Body of pancreas (tissue), 4 donors: ENCODE measurements at places on chromosomes 3 and 15.

DNA sequence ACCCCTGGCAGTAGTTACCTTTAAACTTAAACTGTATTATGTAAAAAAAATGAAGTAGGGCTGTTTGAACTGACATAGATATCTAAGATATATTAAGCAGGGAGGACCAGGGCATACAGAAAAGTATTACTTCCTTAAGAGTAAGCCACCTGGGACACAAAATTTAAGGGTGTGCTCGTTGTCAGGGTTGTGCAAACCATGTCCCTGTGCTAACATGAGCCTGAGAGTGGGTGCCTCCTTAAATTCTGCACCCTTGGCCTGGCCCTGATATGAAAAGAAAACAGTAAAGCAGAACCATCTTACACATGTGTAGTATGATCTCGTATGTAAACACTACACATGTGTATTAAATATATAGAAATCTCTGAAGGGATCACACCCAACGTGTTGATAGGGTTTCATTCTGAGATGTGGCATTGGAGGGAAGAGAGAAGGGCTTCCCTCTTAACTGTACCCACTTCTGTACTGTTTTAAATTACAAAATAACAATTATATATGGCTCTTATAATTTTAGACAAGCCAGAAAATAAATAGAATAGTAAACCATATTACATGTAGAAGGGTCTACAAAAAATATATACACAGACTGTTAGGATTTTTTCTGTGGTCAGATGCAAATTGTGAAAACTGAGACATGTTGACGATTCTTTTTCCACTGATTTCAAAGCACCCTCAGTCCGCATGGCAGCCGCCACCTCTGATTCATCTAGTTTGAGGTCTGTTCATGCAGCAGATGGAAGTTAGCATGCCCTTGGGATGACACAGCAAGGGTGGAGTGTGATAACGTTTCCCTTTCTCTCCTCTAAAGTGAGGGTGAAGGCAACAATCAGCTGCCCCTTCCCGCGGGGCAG lies 400.8 kb upstream of the PROK2 start:
- H3K27me3 ChIP-seq: no peaks in the 10 kb centered on the region
- no peak overlapping the region for H3K4me3 ChIP-seq
- no peak overlapping the region for H3K27ac ChIP-seq
- DNase-seq: no peak
- H3K4me1 ChIP-seq: no peaks in the 10 kb centered on the region
- H3K36me3 ChIP-seq: no peaks in the 10 kb centered on the region

GRCh38 chr15:73464602-73465001 lies 21.6 kb downstream of the REC114 start:
- H3K27me3 ChIP-seq: no peaks in the 10 kb centered on the region
- H3K4me3 ChIP-seq: no peak overlapping the region
- no peak for DNase-seq
- no peaks in the 10 kb centered on the region for H3K4me1 ChIP-seq
- no peaks in the 10 kb centered on the region for H3K36me3 ChIP-seq
- no peak overlapping the region for H3K27ac ChIP-seq

DNA sequence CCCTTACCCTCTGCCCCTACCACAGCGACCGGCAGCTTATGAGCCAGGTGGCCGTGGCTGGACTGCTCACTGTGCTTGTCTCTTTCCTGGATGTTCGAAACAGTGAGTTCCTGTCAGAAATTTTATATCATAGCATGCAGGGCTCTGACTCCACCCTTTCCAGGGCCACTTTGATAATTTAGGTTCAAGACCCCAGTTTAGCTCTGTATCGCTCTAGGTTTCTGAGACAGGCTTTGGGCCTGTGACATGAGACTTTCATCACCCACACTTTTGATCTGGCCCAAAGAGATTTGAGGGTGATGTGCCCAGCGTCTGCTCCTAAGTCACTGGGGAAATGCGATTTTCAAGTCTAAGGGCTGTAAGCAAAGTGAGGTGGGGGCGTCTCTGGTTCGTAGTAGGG lies 6.5 kb upstream of the EIF4G1 start:
- no peak overlapping the region for H3K27ac ChIP-seq
- H3K4me3 ChIP-seq: no peak overlapping the region
- peaks cover 35% of the 10 kb centered on the region for H3K36me3 ChIP-seq
- DNase-seq: no peak
- H3K4me1 ChIP-seq: no peaks in the 10 kb centered on the region

GRCh38 chr15:44812029-44812517 lies 75.7 kb downstream of the TRIM69 start:
- H3K36me3 ChIP-seq: no peaks in the 10 kb centered on the region
- no peaks in the 10 kb centered on the region for H3K27me3 ChIP-seq
- peak overlapping the region; percentile 74 for H3K27ac ChIP-seq
- DNase-seq: peak; percentile 85

DNA sequence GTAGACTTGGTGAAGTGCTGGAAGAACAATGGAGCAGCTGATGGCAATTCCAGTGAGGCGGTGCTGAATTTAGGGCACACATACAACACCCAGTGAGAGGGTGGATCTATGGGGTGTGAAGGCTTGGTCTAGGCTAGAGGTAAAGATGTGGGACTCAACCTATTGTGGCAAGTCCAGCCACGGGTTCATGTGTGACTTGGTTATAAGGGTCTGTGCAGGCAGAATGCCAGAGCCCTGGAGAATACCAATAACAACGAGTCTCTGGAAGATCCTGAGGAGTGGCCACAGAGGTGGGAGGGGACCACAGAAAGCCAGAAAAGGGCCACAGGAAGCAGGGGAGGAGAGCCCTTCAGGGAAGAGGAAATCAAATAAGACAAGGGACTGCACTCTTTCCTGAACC lies 55.0 kb downstream of the VGLL4 start:
- H3K4me1 ChIP-seq: peaks cover 51% of the 10 kb centered on the region
- no peak for DNase-seq
- H3K36me3 ChIP-seq: peaks cover 2% of the 10 kb centered on the region
- no peaks in the 10 kb centered on the region for H3K27me3 ChIP-seq

DNA sequence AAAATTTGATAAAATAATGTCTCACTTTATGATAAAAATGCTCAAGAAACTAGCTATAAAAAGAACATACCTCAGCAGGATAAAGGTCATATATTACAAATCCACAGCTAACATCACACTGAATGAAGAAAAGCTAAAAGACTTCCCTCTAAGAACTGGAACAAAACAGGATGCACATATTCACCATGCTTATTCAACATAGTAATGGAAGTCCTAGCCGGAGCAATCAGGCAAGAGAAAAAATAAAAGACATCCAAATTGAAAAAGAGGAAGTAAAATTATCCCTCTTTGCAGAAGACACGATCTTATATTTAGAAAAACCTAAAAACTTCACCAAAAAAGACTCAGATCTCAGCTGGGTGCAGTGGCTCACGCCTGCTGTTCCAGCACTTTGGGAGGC lies 34.0 kb downstream of the SENP7 start:
- H3K27me3 ChIP-seq: no peaks in the 10 kb centered on the region
- H3K4me3 ChIP-seq: no peak overlapping the region
- H3K4me1 ChIP-seq: no peaks in the 10 kb centered on the region

- no peak overlapping the region for H3K4me3 ChIP-seq
- no peaks in the 10 kb centered on the region for H3K27me3 ChIP-seq
- DNase-seq: no peak
- no peak overlapping the region for H3K27ac ChIP-seq
These were observed 4.5 kb downstream of the CFAP44 start for GRCh38 chr3:113436809-113437208.
